DMS53 (cell line): ENCODE measurements at places on chromosomes 11 and 22.
A peak's percentile ranks its signal among the peaks of the same experiment; 100 is the strongest.

GRCh38 chr22:17303441-17303839 lies 65.8 kb upstream of the CECR2 start:
- DNase-seq, result no peak

GRCh38 chr11:131499199-131499598 lies 128.8 kb downstream of the NTM start:
- DNase-seq, result no peak

DNA sequence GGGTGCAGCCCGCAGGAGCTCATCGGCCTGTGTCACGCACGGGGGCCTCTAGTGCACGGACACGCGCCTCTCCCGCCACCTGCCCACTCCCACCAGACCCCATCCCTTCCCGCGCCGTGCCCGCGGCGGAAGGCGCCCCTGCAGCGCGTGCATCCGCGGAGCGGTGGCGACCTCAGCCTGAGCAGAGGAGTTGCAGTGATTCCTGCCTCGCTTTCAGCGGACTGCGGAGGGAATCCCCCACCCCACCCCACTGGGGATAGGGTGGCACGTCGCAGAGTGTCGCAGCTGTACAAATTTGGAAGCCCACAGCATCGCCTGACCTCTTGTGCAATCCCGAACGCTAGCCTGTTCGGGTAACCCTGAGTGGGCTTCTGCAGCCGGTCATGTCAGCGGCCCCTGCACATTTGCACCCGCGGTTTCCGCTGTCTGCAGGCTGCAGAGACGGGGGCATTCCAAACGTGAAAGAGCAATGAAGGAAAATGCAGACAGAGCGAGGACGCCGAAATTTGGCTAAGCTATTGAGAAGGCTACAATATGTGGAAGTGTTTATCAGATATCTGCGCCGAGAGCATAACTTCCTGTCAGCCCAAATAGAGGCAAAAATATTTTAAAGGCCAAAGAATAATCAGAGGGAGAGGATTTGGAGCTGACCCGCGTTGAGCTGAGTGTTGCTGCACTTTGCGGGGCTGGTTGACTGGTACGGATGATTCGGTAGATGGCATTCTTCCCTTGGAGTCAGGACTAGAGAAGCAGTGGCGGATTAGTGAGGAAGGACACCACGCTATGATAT lies 617 bp upstream of the ARHGAP20 start:
- DNase-seq, result peak; percentile 45

GRCh38 chr11:30879322-30880005 lies 293.3 kb upstream of the MPPED2 start:
- peak; percentile 48 for DNase-seq

DNA sequence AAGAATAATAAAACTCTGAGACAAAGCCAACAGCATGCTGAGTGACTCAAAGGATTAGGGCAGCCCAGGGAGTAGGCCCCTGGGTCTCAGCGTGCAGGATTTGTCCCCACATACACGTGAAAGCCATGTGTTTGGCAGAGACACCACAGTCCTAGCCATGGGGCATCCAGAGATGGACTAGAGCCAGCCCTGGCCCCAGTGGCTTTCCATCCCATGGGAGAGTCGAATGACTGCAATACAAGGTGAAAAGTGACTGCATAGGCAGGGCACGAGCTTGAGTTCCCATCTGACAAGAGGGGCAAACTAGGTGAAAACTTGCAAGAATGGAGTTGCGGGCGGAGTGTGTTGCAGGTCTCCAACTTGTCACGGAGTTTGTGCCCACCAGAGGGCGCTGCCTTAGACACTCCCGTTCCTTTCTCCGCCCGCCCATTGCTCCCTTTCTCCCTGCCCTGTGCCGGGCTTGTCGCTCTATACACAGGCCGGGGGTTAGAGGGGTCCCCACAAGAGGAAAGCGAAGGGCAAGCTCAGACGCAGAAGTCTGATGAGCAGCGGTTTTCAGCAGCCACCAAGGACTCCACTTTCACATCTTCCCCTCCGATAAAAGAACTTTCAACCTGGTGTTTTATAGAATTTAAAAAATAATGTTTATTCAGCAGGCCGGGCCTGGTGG lies 24.2 kb downstream of the TSKU start:
- DNase-seq, result peak; percentile 96

DNA sequence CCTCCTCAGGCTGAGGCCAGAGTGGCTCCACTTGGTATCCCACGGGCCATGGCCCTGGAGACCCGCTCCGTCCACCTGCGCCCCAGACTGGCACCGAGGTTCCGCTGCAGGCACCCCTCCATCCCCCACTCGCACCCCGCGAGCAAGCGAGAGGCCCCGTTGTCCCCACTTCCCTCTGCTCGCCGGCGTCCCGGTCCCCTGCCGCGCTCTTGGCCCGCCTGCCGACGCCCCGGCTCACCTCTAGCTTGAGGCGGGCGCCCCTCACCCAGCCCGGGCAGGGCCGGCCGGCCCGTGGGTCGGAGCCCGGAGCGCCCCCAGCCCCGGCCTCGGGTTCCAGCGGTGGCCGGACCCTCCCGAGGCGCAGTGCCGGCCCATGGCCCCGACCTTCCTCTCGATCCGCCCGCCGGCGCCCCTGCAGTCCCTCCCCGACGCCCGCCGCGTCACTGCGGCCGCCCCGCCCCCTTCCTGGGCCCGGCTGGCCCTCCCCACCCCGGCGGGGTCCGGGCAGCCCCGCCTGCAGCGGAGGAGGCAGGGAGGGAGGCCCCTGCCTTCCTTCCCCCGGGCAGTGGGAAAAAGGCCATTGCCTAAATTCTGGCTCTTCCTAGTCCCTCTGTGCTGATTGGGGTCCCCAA lies at the start of gene PITPNM1:
Gene PITPNM1, minus strand, starts transcription at position 414 of the 632 bp plus-strand sequence. CDS start 1,183 bp downstream, outside the sequence.
- peak; percentile 83 for DNase-seq

DNA sequence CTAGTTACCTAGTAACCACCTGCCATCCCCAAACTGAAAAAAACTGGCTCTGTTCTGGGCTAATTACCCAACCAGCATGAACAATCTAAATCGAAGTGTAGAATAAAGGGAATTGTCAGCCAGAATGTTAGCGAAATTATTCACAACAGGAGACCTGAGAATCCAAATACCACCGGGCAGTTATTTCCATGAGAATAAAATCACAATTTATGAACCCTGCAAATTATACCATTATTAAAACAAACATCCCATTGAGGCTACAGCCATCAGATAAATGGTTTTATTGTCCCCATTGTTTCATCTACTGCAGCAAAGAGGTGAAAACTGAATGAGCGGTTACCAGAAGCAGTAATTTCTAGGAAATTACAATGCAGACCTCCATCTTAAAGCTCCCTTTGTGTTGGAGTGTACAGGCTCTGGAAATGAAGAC lies 21.7 kb downstream of the FAM168A start:
- no peak for DNase-seq

DNA sequence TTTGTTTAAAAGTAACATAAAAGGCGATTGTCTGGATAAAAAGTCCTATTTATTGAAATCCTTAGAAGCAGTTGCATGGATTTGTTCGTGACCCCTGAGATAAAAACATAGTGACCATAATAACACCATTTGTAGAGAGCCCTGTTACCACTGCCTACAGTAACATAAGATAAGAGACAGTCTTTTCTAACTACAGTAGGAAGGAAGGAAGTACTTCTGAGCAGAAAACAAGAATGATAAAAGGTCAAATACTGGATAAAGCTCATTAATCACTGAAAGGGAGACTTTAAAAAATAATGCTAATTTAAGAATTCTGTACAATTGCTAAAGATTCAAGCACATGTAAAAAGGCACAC lies 47.1 kb upstream of the SOX6 start:
- DNase-seq, result peak; percentile 22

GRCh38 chr11:128450882-128451651 lies 136.3 kb downstream of the ETS1 start:
- peak; percentile 48 for DNase-seq

DNA sequence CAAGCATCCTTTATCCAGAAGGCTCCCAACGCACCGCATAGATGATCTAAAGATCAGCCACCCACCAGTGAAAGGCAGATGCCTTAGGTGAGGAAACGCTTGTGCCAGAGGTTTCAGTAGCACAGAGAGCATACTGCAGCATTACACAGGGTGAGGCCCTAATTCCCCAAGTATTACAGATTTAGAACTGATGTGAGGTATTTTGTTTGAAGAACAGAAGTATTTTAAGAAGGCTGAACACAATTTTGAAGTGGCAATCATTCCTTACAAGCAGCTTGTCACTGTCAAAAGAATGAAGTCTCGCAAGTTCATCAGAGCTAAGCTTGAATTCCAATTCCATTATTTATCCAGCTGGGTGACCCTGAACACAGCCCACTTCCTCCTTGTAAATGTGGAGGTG lies 70.0 kb upstream of the FAT3 start:
- DNase-seq, result no peak

DNA sequence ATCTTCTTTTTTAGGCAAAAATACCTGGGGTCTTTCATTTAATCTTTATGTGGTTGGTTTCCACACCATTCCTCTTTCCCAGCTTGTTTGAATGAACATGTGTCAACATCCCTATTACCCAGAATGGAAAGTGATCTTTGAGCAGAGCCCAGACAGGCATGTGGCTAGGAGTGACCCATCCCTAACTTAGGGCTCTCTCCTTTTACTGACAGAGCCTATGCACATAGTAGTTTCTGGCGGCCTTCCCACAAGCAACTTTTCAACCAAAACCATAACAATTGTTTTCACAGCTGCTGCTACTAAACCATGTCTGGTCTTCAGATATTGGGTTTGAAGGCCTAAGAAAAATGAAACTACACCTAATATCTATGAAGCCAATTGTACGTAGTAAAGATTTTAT lies 107.5 kb downstream of the TENM4 start:
- no peak for DNase-seq

DNA sequence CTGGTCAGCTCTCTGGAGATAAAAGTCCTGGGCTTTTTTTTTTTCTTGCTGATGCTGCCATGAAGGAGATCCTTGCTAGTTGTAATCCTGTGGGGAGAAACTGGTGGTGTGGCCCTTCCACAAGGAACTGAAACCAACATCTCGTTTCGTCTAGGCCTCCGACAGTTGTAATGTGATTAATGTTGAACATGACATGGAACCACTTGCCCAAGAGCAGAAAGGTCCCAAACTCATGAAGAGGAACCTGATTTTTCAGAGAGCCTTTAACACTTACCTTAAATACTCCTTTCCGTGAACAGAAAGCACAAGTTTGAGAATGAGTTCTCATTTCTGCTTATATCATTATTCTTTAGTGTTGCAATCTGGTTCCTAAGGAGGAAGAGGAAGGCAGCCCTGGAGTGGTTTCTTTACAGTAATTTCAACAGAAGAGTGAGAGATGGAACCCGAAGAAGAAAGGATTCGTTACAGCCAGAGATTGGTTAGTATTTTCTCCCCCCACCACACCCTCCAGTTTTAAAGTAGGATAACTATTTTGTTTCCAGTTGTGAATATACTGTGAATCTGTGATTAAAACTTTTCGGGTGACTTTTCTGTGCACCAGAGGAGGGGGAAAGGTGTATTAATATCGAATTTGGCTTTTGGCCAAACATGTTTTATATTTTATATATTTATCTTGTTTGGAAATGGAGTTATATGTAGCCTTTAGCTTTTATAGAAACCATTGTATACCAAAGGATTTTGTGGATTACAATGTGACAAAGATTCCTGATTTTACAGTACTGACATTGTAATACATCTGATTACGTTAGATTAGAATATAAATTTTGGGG lies 2.0 kb downstream of the KDM2A start:
- DNase-seq, result peak; percentile 47

DNA sequence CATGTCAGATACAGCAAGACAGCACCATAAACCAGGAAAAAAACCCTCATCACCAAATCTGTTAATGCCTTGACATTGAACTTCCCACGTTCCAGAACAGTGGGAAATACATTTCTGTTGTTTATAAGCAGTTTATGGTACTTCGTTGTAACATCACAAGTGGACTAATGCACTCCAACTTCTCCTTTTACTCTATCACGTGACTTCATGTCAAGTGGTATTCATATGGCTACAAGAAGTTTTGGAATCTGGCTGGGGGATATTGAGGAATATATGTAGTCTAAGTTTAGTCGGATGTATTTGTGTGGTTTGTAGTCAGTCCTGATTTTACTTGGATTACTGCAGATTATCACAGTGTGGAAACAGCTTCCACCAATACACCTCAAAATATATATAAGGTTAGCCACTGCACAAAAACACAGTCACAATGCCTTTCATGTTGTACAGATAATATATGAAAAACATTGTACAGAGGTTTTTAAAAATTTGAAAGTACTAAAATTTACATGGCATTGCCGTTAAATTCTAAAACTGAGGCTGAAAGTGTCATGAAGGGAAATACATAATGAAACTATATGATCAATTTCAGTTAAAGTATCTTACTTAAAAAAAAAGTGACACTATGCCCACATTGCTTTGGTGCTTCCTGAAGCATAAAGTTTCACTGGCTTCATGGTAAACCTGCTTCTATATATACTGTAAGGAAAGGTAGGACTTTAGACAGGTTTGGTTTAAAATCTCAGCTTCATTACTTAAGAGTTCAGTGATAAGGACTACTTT lies 134.1 kb downstream of the CASP12 start:
- DNase-seq, result no peak

- no peak for DNase-seq
Measured at GRCh38 chr11:122050021-122050690, 65.9 kb downstream of the BLID start.

DNA sequence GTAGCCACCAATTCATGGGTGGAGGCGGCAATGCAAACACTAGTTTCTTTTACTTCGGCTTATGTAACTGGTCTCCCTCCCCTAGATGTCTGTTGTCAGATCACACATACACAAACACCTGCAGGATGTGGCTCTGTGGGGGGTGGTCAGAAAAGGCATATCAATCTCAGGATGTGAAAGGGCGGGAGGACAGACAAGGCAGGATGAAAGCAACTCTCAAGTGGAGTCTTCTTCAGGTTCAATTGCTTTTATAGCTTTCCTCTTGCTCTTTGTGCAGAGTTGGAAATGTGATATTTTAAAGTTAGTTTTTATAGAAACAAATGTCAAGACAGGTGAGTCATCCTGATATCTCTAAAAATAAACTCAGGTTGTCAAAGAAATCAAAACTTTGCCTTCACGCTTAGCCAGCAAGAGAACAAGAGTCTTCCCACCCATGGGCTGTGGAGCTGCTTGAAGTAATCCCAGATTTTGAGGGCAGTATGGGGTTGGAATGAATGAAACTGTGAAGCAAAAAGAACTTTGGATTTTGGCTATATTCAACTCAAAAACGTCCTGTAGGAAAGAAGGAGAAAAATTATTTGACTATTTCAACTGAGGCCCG lies 423.4 kb downstream of the GUCY1A2 start:
- peak; percentile 91 for DNase-seq

GRCh38 chr11:91850533-91851275 lies 373.9 kb upstream of the FAT3 start:
- DNase-seq, result no peak

GRCh38 chr11:35911616-35912165 lies 32.2 kb upstream of the LDLRAD3 start:
- no peak for DNase-seq

DNA sequence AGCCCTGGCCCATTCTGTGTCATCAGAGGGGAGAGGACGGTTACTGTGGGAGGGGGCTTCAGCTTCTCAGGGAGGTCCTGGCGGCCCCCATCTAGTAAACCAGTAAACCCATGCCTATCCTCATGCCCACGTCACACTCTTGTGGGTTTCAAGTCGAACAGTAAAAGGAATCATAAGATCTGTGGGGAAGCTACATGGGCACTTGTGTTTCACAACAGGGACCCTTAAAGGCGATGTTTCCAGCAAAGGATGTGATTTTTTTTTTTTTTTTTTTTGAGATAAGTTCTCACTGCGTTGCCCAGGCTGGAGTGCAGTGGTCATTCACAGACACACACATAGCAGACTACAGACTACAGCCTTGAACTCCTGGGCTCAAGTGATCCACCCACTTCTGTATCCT lies 9.2 kb upstream of the PARVG start:
- no peak for DNase-seq

GRCh38 chr11:1227551-1228100 lies 4.8 kb downstream of the MUC5B start:
- no peak for DNase-seq
